ENCODE measurements at places on chromosomes 6 and 20.

- no peak for DNase-seq
Observed at GRCh38 chr6:108846628-108847027, 1.6 kb upstream of the ARMC2 start.

DNA sequence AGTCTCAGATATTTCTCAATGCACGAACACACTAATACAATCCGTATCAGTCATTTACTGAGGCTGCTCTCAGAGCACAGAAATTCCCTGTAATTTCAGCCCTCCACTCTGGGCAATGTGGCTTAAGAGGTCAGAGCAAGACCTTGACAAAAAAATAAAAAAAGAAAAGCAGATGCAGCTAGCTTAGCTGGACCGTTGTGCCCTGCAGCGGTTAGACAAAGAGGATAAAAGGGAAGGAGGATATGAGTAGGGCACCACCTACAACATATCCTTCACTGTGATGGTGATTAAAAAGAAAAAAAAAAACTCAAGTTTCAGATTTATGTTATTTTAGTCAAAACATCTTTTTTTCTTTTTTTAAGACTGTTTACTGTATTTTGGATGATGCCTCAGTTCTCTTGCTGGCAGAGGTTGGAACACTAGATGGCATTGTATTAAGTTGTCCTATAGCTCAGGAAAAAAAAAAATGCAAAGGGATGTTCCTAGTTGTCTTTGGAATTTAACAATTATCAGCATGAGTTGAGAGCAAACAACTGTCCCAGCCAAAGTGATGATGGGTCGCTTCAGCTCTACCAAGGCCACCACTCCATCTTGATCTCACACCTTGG, 59.9 kb downstream of the ANKEF1 start:
- no peak for DNase-seq

DNA sequence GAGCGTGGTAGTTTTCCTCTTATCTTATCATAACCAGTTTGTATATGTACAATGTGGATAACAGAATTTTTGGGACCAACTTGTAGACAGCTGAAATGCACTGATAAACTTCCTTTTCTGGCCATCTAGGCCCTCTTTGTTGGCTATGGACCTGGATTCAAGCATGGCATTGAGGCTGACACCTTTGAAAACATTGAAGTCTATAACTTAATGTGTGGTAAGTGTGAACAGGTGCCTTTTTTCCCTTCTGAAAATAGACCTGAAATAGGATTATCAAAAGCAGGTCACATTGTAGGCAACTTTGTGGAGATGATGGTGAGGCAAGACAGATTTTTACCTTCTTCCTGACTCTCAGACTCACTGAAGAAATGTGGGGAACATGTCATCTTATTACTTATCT, 67.8 kb downstream of the ENPP1 start:
- no peak for DNase-seq

DNA sequence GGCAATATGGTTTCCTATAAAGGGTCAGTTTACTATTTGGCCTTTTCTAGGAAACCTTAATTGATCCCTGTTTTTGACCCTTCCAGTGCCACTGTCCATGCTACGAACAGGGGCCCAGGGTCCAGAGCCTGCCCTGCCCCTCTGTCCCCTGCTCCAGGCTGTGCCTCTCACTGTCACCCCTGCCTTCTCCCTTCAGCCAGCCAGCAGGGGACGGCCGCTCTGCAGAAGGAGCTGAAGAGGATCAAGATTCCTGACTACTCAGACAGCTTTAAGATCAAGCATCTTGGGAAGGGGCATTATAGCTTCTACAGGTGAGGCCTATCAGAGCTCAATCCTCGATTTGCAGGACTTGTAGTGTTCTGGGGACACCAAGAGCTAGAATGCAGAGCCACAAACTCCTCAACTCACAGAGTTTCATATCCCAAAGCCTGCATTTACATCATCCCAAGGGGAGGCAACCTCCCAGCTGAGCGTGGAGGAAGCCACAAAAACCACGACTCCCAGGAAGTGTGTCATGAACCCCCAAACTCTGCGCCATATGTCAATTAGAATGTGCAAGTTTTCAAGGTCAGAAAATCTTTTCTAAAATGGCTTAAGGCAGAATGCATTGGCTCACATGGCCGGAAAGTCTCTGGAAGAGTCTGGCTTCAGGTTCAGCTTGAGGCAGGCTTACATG, 3.6 kb downstream of the BPI start:
- DNase-seq: no peak

GRCh38 chr20:48609491-48609978, 218.3 kb downstream of the PREX1 start:
- no peak for DNase-seq

- DNase-seq: peak; percentile 78
Observed at GRCh38 chr6:27871924-27872638, 40.1 kb downstream of the OR2B2 start.

GRCh38 chr20:50019466-50020256, 36.9 kb downstream of the SNAI1 start:
- no peak for DNase-seq

DNA sequence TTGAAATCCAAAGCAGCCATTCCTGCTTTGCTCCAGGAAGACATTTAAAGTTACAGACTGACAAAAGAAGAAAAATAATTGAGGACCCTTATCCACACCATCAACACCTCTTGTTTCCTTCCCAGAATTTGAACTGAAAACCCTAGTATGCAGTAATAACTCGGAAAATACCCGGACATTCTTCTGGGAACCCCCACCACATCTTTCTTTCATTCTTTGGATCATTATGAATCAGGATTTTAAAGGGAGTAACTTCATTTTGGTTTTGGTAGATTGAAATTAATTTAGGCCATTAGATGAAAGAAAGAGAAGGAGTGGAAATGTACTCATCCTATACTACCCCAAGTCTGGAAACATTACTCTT, 213.8 kb upstream of the MARCKS start:
- DNase-seq: no peak

GRCh38 chr6:28810659-28811053, 113.1 kb downstream of the TRIM27 start:
- no peak for DNase-seq

DNA sequence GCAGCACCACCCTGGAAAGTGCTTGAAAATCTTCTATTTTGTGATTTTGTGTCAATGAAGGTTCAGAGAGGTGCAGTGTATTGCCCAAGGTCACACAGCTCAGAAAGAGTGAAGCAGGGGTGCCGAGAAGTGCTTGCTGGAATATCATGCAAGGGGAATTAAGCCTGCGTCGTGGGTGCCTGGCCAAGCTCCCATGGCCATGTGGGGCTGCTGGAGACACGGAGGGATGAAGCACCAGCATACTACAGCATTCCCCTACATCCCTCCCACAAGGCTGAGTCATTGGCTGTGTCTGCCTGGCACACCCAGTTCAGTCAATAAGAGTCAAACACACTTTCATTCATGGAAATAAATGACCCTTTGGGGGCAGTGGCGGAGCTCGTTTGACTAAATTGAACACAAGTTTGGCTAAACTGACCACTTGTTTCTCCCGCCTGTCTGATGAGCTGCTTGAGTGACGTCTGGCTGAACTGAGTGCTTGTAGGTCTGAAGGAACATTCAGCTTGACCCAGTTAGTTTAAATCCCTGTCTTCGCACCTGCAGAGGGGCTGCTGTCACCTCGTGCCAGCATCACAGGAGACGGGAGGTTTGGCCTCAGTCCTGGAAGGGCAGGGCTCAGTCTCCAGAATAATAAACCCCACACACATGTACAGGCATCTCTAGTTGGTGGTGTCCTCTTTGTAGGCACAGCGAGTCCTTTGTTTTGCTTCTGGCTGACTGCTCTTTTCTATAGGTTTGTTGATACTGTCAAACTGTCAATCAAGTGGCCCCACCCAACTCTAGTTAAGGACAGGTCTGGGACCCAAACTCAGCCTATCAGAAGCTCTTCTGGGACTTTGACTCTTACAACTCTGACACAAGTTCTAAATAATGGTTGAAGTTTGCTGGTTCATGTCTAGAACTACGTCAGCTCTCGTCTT, 8.4 kb upstream of the TGM2 start:
- DNase-seq: no peak

DNA sequence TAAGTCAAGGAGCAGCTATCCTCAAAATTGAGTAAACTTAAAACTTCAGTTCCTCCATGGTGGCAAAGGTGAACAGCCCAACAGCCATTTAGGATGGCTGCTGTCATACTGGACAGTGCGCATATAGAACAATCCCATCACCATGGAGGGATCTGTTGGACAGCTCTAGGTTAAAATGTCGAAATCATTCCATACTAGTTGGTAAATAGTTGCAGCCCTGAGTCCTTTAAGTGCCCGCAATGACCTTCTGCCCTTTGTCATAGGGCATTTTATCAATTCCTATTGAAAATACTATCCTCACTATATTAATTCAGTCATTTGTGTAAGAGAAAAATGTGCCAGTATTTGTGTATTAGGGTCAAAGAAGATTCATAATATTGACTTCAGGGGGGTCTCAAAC, 8.9 kb upstream of the ARMH2 start:
- no peak for DNase-seq

- no peak for DNase-seq
Observed at GRCh38 chr20:63895202-63895951, 451 bp downstream of the DNAJC5 start.

- DNase-seq: no peak
Observed at GRCh38 chr20:23048283-23049200, 930 bp downstream of the THBD start.

GRCh38 chr6:1796706-1797529, 187.2 kb downstream of the FOXC1 start:
- no peak for DNase-seq

GRCh38 chr6:50829898-50830444, 11.3 kb downstream of the TFAP2B start:
- no peak for DNase-seq

GRCh38 chr6:111605100-111605751, 452 bp downstream of the TRAF3IP2 start:
- DNase-seq: no peak

DNA sequence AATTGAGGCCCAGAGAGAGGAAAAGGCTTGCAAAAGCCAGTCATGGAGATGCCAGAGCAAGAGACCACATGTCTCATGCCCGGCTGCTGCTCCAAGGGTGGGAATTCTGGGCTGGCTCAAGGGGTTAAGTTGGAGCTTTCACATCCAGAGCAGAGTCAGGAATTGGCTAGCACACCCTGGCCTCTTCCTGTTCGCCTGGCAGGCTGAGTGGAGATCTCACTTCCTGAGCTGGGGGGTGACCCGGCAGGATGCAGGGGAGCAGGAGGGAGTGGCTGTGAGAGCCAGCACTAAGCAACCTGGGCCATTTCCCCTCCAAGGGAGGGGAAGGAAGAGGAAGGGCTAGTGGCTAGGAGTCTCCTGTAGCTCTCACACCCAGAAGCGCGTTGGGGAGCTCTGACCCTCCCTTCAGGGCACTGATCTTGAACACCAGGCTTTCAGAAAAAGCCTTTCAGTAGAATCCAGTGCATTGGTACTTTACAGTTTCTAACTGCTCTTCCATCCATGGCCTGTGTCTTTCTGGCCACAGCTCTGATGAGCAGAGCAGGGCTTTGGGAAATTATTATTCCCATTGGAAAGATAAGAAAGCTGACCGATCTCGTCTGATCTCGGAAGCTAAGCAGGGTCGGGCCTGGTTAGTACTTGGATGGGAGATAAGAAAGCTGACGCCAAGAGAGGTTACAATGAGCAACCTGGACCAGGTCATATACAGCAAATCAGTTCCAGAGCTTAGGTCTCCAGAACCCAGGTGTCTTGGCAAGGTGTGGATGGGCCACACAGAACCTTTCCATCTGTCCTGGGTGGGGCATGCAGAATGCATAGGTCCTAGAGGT, 2.2 kb upstream of the CCM2L start:
- DNase-seq: no peak

DNA sequence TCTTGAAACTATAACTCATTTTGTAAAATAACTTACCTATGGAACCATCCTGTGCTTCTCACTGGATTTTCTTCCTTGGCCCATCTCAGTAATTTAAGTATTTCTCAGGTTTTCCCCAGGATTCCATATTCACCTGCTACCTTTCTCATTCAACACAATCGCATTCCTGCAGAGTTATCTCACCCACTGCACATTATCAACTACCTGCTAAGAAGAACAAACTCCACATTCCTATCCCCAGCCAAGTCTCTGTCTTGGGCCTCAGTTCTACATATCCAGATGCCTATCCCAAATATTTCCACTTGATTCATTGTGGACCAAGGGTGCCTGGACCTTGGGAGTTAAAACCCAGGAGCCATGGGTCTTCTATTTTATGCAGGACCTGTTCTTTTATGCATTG, 60.2 kb upstream of the KCNQ5 start:
- DNase-seq: no peak

GRCh38 chr20:45341939-45342854, 6.0 kb downstream of the SDC4 start:
- no peak for DNase-seq

DNA sequence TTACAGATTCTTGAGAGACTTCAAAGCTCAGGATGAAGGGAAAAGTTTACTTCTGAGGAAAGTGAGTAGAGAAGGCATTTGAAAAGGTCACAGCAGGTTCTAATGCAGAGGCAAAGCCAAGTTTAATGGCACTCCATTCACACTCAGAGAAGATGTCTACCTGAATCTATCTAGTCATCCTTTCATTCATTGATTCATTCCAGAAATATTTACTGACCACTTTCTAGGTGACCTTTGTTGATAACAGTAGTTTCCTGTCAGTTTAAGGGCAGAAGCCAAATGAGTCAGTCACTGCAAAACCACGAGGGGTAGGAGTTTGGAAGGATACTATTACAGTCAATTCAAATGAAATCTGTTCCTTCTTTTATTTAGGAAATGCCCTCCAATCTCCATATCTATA, 30.8 kb downstream of the FBXO5 start:
- no peak for DNase-seq

- no peak for DNase-seq
Observed at GRCh38 chr6:11497107-11497506, 40.4 kb upstream of the TMEM170B start.

- DNase-seq: no peak
Observed at GRCh38 chr6:10237298-10238038, 177.4 kb downstream of the TFAP2A start.

DNA sequence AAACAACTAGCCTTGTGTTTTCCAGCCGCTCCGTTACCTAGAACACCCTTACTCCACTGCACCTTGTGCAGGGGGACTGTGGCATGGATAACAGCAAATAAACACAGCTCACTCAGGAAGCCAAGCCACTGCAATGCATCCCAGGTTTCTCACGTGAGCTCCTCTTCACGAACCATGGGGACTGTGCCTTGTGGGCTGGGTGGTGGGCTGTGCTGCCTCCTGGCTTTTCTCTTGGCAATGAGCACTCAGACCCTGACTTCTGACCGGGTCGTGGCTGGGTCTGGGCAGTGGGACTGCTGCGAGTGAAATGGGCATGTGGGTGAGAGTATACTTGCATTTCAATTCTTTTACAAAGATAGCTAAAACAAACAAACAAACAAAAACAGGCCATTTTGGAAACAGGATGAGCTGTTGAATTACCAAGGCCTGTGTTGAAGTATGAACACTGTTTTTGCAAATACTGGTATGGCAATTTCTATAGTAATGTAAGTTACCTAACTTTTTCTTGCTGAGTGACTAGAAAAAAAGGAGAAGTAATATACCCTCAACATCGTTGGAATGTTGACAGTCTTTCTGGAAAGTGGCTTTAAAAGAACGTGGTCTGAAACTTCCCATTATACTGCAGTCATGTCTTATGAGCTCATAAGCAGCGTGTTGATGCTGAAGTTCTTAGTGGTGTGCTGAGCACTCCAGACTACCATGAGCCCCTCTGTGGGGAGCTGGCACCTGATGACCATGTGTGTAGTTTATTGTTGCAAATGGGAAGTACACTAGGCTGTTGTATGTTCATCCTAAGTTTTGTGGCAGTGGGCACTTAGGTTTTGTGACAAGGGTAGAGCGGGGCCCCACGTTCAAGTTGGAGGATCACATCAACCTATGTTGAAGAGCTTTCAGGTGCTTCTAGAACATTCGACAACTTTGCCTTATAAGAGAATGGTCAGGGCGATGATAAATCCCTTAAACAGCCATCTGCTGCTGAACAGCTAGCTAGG, 120.4 kb downstream of the ARMC2 start:
- DNase-seq: no peak

GRCh38 chr6:37872373-37872745, 52.8 kb downstream of the ZFAND3 start:
- DNase-seq: no peak

All from activated CD8-positive, alpha-beta memory T cell treated with anti-CD3 and anti-CD28 coated beads for 4 hours (primary cell).